ENCODE measurements at places on chromosomes 12 and 14.

DNA sequence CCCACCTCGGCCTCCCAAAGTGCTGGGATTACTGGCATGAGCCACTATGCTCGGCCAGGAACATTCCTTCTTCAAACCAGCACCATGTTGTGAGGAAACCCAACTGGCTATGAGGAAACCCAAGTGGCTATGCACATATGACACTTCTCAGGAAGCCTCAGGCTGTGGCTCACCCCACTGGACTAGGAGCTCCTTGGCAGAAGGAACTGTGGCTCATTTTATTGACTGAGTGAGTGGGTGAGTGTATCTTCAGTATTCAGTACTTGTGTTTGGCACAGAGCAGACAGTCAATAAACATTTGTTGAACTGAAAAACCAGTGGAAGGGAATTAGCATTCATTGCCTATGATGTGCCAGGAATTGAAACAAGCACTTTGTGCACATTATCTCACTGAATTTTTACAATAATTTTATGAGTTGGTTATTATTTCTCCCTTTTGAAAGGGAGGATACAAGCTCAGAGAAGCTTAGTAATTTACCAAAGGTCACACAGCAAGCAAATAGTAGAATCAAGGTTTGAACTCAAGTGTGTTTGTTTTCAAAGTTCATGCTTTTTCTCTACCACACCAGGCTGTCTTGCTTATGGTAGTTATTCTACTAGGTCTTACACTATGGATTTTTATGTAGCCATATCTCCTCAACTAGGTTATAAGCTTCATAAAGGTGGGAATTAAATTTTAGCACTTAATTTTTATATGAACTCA, 121.6 kb downstream of the VEZT start:
- DNase-seq, result no peak

- DNase-seq, result no peak
These were observed 113.0 kb upstream of the DAAM1 start for GRCh38 chr14:59075506-59075905.

- DNase-seq, result no peak
These were observed 20.1 kb downstream of the TGFB3 start for GRCh38 chr14:75961662-75962061.

DNA sequence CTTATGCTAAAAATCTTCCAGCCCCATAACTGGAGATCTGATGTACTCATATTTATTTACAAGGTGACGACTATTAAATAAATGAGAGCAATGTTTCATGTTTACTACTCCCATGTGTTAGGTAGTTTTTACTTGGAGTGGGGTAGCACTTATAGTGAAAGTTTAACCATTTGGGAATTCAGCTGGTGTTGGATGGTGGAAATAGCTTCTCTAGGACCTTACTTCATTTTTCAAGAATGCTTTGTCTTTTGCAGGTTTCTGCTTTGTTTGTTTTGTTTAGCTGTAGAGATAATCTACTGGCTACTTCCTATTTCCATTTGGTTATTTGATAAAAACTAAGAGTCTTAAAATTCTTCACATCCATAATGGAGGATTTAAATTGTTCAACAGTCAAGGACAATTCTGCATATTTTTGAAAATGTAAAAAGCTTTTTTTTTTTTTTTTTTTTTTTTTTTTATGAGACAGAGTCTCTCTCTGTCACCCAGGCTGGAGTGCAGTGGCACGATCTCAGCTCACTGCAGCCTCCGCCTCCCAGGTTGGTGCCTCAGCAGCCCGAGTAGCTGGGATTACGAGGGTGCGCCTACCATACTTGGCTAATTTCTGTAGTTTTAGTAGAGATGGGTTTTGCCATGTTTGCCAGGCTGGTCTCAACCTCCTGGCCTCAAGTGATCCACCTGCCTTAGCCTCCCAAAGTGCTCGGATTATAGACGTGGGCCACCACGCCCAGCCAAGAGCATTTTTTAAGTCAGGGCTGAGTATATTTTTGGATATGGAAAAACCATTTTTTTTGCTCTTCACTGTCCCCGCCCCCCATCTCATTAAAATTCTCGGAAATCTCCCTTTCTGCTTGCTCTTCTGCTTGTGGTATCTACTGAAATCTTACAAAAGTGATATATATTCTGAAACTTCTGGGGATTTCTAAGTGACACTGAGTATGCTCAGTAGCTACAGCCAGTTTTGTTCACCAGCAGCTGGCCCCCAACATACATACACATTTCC, 1.4 kb upstream of the ABCD2 start:
- no peak for DNase-seq

DNA sequence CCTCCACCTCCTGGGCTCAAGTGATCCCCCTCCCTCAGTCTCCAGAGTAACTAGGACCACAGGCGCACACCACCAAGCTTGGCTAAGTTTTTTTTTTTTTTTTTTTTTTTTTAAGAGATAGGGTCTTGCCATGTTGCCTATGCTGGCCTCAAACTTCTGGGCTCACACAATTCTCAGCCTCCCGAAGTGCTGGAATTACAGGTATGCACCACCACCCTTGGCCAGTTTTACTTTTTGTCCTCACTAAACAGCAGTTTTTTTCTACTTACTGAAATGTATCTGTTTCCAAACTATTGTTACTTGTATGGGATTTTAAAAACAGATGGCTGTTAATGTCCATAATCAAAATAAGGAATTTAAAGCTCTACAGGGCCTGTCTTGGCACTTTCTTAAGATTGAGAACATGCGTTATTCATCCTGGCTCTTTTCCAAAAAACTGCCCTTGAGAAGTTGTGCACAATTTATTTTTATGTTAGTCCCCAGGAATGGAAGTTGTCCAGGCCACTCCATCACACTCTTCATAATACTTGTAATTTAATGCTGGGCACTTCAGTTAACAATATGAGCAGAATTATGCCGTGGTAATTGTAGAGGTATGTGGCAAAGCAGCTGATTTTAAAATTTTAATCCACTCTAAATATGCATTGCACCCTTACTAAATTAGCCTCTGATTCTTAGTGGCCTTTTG, 51.9 kb upstream of the REP15 start:
- no peak for DNase-seq

DNA sequence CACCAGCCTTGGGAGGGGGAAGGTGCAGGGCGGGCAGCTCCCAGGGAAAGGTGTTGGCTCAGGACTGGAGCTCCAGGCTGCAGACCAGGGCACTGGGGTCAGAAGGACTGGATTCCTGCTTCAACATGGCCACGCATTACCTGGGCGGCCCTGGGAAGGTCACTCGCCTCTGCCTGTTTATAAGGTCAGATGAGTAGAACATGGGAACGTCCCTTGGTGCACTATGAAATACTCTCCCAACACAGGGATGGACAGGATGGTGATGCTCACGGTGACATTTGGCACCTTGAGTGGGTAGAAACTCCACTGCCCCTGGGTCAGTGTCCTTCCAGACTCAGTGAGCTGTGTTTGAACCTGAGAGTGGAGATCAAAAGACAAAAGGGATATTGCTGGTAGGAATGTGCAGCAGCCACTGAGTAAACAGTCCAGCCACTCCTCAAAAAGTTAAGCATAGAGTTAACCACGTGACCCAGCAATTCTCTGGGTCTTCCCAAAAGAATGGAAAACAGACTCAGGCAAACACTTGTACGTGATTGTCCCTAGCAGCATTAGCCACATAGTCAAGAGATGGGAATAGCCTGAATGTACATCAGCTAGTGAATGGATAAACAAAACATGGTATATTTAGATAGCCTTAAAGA, 9.1 kb upstream of the BDKRB2 start:
- no peak for DNase-seq

- DNase-seq, result no peak
These were observed 436 bp downstream of the ASB2 start for GRCh38 chr14:93975791-93976476.

DNA sequence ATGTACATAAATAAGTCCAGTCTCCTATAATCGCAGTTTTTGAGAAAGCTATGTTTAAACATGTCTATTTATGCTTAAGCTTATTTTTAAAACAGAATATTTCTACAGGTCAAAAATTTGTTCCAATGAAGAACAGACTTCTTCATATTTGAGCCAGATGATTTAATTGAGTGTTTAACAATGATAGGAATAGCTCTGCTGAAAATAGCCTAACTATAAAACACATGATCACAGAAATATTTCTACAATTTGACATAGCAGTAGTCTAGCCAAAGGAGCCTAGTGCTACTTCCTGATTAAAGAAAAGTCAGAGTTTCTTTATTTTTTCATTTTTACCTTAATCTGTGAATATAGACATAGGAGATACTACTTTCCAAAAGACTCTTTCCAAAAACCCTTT, 29.4 kb downstream of the DCP1B start:
- DNase-seq, result no peak

DNA sequence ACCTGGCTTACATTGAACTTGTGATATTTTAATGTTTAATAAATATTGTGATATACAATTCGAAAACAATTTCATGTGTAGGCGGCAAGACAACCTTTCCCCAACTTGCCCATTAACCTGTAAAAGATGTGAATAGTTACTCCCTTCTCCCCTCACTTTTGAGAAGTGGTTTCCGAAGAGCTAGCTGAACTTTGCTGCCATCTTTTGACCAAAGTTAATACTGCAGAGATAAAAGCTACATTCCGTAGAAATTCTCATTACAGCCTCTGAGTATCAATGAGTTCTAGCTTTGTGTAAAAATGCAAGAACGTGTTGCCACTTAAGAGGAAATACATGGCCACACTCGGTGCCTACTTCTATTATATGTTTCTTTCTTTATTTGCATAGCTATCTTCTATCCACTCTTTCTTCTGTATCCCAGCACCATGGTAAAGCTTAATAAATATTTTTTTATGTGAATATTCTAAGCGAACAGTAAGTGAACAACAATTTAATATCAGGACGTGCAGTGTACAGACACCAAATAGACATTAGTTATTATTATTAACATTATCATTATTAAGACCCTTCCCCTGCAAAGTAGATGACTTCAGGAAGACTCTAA, 105.1 kb upstream of the TMEM260 start:
- no peak for DNase-seq

DNA sequence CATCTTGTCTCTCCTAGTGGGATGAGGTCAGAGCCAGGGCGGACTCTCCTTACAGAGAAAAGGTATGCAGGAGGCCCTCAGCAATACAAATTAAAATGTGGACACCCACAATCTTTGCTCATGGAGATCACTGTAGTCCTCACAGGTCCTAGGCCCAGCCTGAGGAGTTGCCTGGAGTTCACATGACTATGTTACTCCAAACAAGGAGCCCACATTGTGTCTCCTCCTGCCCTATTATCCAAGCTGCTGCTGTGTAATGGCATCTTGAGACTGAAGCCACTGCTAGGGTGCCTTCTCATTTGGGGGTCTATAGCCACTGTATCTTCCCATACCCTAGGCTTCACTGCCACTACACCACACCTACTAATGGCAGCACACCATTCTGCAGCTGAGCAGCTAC, 11.0 kb downstream of the OR4K1 start:
- DNase-seq, result no peak

DNA sequence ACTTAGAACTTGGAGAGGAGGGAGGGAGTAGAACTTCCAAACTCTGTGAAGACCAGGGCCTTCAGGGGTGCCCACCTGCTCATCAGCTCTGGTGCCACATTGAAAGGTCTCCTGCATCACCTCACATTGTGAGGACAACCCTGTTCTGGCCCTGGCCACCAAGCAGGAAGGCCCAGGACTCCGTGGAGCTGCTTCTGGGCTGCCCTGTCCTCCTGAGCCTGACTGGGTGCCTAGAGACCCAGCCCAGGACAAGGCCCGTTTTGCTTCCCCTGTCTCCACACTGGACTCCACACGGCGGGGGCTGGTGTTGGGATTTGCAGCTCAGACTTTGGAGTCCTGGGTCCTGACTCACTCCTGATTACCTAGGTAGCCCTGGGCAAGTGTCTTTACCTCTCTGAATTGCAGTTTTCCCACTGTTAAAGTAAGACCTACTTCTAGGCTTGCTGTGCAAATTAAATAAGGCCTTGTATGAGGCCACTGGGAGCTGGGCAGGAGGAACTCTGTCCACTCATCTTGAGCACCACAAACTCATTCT, 12.5 kb upstream of the KRT82 start:
- no peak for DNase-seq

DNA sequence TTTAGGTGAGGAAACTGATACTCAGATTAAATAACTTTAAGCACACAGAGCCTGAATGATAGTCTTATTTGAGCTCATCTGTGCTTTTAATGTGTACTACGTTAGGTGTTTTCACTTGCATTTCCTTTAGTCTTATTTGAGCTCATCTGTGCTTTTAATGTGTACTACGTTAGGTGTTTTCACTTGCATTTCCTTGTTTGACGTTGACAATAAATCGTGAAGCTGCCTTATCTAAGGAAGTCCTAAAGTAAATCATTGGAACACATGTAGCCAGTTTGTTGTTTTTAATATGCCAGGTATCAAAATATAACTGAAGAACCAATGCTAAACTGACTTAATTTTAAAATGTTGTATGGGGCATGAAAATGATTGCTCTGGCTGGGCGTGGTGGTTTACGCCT, 2.0 kb downstream of the RAP1B start:
- no peak for DNase-seq

DNA sequence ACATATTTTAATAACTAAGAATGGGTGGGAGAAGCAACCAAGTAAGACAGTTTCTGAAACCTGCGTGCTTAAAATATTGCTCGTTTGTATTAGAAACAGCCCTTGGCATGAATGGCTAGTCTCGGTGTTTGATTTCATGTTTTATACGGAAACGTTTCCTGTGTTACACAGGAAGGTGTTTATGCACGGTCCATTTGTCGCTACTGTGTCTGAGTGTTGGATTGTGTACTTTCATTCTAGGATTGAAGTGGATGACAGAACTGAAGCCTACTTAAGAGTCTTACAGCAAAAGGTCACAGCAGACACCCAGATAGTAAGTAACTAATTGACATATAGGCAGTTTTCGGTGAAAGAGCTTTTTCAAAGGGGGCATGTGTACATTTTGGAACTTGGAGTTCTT, 19.6 kb downstream of the PIWIL1 start:
- DNase-seq, result no peak

GRCh38 chr14:51933191-51933590, 56.2 kb upstream of the RTRAF start:
- no peak for DNase-seq

- DNase-seq, result no peak
These were observed 5.0 kb downstream of the CARMIL3 start for GRCh38 chr14:24056800-24057184.

GRCh38 chr14:100619396-100620254, 32.4 kb upstream of the BEGAIN start:
- DNase-seq, result no peak

- no peak for DNase-seq
These were observed 81.2 kb downstream of the PCNX1 start for GRCh38 chr14:70988452-70988851.

- no peak for DNase-seq
These were observed 546.2 kb upstream of the ATP2B1 start for GRCh38 chr12:90254796-90255195.

DNA sequence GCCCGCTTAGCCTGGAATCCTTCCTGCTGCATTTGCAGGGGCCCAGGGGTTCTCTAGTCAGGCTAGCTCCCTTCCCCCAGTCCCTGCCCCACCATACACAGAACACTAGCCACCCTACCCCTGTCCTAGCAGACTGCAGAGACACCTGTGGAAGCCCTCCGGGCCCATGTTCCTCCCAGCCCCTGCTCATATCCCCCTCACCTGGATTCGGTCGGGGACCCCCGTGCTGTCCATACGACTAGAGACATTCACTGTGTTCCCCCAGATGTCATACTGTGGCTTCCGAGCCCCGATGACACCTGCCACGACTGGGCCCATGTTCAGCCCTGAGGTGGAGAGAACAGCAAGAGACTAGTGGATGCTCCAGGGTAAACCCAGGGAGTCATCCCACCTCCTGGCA, 20.2 kb downstream of the ADCY6 start:
- no peak for DNase-seq

GRCh38 chr12:56450241-56450640, 1.0 kb upstream of the TIMELESS start:
- no peak for DNase-seq
